ENCODE measurements at places on chromosomes 2 and 18.
A peak's percentile ranks its signal among the peaks of the same experiment; 100 is the strongest.

GRCh38 chr18:1914489-1914888 lies 656.8 kb downstream of the METTL4 start:
- DNase-seq, result no peak

DNA sequence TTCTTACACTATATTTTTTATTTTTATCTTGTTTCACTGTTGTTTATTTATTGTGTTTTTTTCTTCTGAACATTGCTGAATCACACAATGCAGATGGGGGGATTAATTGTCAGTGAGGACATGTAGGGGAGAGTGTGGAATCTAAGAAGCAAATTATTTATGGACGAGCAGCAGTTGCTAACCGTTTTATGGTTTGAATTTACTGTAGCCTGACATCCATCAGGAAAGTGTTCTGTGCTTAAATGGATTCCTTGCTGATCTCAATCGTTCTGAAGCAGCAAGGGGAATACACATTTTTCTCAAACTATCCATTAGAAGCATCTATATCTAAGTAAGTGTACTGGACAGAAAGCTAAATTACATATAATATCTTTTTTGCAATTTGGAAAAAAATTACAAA lies 119.5 kb downstream of the CD8B2 start:
- no peak for DNase-seq

DNA sequence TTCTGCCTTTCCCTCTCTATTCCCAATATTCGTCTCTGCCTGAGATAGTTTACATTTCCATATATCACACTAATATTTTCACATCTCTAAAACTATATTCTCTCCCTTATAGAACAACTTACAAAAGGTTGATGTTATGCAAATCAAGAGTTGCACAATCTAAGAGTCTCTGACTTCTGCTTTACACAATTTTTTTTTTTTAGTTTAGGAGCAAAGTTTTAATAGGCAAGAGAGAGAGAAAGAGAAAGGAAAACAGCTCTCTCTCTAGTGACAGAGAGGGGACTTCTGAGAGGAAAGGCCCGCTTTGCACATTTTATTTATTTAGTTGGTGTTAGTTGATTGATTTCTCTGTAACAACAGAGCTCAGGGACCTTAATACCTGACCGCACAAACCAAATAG lies 380.2 kb downstream of the TXNL1 start:
- DNase-seq, result no peak

GRCh38 chr2:200380833-200381542 lies 74.5 kb downstream of the SPATS2L start:
- DNase-seq, result no peak

- DNase-seq, result no peak
Measured at GRCh38 chr18:58637946-58638345, 9.1 kb upstream of the ALPK2 start.

- no peak for DNase-seq
Measured at GRCh38 chr2:224101820-224102630, 62.9 kb upstream of the SERPINE2 start.

DNA sequence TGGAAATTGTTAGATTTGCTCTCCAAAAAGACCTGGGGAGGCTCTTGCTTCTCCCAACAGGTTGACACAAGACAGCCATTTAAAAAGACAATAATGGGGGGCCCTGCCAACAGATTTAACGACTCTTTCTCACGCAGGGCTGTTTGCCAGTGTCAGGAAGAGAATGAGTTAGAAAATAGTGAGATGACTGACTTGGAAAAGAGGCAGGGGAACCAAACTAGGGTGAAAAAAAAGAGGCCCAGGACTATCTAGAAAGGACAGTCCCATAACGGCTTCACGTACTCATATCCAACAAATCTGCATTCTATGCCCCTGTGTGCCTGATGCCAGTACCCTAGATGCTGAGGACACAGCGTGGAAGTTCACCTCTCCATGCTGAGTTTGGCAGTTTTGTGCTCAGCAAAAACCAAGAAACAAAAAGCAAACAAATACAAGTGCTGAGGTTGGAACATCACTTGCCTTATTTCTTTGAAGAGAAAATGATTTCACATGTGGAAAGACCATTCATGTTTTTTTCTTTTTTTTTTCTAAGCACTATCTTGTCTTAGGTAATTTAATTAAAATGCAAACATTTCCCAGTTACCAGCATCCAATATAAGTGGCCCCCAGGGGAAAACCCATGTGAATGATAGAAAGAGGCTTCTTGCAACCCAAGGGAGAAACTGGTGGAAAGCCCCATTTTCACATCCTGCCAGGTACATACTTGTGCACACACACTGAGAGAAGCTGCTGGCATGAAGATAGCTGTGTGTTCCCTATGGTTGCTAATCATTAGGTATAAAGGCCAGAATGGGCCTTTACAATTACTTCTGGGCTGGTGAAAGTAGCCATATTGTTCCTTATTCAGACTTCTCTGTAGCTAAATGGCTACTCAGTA lies 10.6 kb upstream of the WIPF1 start:
- DNase-seq, result no peak

- no peak for DNase-seq
Measured at GRCh38 chr2:160144280-160144990, 55.6 kb downstream of the ITGB6 start.

DNA sequence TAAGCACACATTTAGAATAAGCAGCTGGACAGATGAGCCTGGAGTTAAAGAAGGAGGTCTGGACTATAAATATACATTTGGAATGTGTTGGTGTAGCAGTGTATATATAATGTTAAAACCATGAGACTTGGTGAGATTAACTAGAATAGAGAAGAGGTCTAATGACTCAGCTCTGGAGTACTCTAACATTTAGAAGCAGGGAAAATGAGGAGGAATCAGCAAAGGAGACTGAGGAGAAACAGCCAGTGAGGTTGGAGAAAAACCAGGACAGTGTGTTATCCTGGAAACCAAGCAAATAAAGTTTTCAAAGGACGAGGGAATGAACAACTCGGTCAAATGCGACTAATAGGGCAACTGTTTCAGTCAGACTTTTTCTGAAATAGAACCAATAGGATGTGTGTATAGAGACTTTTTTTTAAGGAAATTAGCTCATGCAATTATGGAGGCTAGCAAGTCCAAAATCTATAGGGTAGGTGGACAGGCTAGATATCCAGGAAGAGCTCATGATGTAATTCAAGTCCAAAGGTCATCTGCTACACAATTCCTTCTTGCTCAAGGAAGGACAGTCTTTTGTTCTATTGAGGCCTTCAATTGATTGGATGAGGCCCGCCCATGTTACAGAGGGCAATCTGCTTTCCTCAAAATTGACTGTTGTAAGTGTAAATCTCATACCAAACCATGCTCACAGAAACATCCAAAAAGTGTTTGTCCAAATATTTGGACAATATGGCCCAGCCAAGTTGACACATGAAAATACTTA lies 10.8 kb upstream of the SESTD1 start:
- DNase-seq, result no peak

GRCh38 chr18:21826641-21827302 lies 86.2 kb downstream of the MIB1 start:
- no peak for DNase-seq

DNA sequence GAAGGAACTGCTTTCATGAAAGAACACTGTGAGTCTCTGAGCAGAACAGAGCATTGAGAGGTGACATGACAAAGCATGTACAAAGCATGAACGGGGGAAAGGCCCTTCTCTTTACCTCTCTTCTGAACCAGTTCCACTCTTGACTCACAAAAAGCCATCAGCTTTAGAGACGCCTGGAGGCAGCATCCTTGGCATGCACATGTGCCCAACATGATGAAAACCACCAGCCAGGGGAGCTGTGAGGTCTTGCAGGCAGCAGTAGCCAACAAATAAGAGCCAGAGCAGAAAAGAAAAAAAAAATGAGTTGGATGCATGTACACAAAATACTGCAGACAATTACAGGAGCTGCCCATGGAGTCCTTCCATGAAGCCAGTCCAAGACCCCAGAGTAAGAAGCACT lies 95.5 kb upstream of the AGAP1 start:
- no peak for DNase-seq

DNA sequence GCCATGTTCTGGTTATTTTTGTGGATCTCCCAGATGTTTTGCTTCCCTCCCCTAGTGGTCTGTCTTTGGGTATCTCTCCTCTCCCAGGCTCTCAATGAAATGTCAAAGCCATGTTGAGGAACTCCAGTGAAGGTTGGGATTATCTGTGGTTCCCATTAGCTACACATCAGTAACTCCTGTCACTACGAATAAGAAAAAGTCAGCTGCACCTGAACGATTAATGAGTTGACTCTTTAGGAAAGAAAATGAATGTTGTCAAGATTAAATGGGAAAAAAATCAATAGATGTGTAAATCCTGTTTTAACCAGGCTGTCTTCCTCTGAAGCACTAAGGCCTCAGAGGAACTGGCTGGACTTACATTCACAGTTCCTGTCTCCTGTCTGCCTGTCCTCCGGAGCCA lies 94.0 kb upstream of the DAPL1 start:
- DNase-seq, result no peak

- DNase-seq, result no peak
Measured at GRCh38 chr2:36403675-36404230, 48.2 kb downstream of the CRIM1 start.

DNA sequence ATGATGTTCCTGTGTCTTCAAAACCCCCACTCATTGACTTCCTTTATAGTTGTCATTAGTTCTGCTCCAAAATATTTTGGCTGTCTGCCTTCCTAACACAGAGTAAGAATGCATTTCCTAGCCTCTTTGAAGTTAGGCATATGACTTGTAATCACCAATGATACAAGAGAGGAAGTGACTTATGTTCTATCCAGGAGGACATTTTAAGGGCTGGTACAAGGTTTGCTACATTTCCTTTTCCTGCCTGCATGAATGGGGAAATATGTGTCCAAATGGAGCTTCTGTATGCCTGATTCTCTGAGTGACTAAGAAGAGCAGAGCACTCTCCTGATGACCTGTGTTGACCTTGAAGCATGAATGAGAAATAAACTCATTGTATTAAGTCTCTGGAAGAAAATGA lies 115.1 kb downstream of the PLCL1 start:
- DNase-seq, result no peak

DNA sequence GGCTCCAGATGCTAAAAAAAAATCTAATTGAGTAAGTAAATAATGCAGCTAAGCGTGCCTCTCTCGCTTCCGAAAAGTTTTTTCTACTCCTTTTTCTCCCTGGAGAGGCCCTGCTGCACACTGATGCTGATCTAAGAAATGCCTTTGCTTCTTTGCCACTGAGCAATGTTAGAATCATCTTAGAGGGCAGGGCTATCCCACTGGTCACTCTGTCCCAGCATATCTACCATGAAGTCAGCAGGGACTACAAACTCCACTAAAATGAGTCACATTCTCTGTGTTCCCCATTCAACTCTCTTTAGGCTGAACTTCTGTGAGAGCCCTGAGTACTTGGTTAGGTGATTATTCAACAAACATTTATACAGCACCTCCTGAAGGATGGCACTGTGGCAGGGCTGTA lies 127.6 kb upstream of the LYPD1 start:
- DNase-seq, result no peak

GRCh38 chr2:177015356-177015923 lies 197.2 kb upstream of the HNRNPA3 start:
- no peak for DNase-seq

DNA sequence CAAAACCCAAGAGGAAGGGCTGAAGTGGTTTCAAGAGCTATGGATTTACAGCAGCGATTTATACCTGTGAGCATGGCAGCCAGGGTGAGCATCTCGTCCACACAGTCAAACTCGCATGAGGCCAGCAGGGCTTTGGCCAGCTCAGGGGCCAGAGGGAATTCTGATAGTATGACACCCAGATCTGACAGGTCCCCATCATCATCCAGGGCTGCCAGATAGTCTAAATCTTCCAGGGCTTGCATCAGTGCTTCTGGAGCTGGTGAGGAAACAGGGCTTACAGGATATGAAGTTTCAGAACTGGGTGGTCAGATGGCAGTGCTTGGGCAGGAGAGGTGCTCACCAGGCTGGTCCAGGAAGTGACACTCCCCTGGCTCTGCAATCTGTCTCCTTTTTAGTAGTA lies 3.5 kb downstream of the DQX1 start:
- DNase-seq, result no peak

GRCh38 chr2:112004253-112004645 lies 50.8 kb upstream of the TMEM87B start:
- DNase-seq, result peak; percentile 24

- DNase-seq, result no peak
Measured at GRCh38 chr2:36356990-36357846, 1.6 kb downstream of the CRIM1 start.

DNA sequence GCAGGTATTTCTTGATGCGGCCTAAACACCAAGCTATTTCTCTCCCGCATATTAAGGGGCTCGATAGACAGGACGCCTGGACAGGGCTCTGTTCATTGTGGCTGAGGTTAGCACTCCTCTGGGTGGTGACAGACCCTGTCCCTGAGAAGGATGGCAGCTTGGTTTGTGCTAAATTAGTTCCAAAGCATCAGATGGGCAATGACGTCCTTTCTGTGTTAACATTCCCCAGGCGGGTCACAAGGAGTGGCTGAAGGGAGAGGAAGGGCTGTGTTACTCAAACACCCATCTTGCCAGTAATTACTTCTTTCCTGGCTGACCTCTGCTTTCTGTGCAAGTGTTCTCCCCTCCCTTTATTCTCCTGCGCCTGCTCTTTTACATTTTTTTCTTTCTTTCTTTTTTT lies 75.0 kb downstream of the TMEM247 start:
- DNase-seq, result no peak

DNA sequence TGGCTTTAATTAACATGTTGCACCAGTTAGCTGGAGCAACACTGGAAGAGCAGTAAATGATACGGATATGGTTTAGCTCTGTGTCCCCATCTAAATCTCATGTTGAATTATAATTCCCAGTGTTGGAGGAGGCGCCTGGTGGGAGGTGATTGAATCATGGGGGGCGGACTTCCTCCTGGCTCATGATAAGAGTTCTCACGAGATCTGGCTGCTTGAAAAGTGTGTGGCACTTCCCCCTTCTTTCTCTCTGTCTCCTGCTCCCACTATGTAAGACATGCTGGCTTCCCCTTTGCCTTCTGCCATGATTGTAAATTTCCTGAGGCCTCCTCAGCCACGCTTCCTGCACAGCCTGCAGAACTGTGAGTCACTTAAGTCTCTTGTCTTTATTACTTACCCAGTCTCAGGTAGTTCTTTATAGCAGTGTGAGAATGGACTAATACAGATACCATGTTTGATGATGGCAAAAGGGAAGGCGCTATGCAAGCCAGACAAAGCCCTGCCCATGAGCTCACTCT lies 963.6 kb downstream of the SOCS6 start:
- DNase-seq, result no peak

DNA sequence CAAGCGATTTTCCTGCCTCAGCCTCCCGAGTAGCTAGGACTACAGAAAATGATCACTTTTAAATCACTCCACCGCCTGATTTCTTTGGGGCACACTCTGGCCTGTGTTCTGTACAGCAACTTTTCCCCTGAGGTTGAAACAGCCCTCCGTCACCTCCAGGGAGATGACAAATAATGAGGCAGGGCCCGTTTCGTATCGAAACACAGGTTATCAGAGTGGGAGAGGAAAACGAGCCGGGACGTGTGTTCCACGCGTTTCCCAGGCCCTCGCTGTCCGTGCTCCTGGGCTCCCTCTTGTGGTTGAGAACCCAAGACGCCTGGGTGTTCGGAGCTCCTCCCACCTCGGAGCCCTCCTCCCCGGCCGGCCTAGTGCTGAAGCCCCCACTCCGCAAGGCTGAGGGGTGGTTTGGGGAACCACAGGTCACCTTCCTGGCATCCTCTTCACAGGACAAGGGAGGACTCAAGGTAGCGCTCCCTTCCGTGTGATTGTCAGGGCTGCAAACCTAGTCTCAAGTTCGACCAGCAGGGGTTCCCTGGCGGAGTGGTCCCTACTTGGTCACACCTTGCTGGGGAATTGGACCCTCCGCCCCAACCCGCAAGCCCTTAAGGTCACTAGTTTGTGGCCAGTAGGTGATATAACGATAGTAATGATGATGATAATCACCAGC lies 12.8 kb downstream of the ATP6V1B1 start:
- DNase-seq, result peak; percentile 40

- DNase-seq, result no peak
Measured at GRCh38 chr18:79283131-79283810, 112.5 kb upstream of the NFATC1 start.

All from C1 segment of cervical spinal cord (tissue), 14 donors.